NCI-H187 treated with DMSO at 0.1 percent for 48 hours (cell line): ENCODE measurements at places on chromosomes 1 and 21.

DNA sequence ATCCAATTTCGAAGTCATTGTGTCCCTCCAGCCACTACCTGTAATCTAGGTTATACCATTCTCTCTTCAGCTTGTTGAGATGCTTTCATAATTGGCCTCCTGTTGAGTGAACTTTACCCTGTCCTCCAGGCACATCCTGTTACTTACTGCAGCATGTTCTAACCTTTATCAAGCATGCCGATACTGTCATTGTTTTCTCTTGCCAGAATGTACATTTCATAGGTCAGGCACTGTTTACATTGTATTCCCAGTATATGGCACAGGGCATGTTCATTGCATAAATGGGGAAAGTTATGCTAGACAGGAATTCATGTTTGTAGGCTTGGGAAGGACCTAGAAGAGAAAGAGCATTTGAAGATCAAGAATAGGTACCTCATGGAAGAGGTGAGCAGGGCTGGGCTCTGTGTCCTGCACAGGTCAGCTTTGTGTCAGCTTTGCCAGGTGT is 10.2 kb downstream of the CXADR start:
- no peak for DNase-seq

- no peak for DNase-seq
Measured at GRCh38 chr1:27891196-27891889, 19.0 kb downstream of the THEMIS2 start.

- DNase-seq = no peak
Measured at GRCh38 chr1:2213576-2214505, 14.3 kb upstream of the SKI start.

DNA sequence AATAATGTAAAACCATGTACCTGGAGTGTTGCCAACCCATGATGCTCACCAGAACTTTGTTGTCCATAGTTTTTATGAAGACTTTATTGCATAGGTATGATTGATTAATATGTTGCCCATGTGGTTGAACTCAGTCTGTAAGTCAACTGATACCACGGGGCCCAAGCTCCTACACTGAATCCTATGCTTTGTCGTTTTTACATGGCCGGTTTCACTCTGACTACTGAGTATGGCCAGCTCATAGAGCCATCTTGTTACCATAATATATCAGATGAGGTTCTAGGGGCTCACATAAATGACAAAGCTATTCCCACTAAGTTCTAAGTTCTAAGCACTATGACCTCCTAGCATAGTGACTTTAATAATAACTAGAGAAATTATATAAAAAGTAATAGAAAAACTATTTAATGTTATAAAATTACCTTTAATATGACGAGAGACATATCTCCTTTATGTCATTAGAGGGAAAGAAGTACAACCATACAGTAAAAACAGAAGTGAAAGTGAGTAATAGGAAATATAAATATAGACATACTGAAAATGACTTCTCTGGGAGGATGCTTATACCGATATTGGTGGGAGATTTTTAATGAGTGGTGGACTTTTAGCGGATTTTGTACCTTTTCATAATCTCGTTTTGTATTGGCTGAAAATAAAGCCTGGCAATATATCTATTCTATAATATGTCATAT is 983.4 kb upstream of the PRMT6 start:
- no peak for DNase-seq

- DNase-seq = no peak
Measured at GRCh38 chr1:11132563-11133293, 33.1 kb upstream of the EXOSC10 start.

DNA sequence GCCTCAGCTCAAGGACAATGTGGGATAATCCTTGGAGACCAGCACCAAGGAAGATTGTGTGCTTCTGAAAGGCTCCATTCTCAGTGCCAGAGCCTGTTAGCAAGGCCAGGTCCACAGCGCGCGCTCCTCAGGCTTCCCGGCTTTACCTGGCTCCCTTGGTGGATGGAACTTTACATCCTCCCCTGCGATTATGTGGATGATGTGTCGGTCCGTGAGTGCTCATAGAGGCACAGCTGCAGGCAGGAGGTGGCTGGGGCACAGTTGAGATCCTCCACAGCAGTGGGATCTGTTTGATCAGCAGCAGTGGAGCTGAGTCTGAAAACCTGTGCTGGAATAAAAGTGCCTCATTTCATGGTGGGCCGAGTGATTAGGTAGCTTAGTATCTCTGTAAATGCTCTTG is 62.7 kb downstream of the PRDM2 start:
- no peak for DNase-seq
